ENCODE measurements at places on chromosomes 16 and 17.

GRCh38 chr17:71252436-71252835 is 868.4 kb upstream of the SOX9 start:
- DNase-seq = no peak

DNA sequence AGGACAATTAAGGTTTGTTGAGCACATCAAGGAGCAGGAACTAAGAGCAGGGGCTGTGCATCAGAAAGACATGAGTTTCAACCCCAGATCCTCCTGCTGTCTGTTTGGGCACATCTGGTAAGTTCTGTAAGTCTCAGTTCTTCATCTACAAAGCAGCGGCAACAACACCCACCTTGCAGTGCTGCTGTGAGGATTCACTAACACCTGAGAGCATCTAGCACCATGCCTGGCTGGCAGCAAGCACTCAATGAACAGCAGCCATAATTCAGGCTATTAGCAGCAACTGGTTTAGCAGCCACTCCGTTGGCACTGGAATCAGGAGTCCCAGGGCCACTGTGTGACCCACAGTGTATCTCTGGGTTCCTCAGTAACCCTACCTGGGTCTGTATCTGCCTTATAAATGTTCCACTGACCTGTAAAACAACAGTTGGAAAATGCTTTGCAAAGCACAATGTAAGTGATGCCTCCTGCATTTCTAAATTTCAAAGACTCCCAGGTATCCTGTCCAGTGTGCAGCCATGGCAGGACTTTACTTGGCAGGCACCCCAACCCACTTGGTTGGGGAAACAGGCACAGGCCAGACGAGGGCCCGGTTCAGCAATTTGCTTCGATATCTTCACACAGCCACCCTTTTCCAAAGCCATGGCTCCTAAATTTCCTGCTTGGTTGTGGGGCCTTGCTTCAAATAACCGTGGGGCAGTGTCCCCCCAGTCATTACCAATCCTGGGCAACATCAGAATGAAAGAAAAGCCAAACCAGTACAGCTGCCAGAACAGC is 4.2 kb downstream of the ST3GAL2 start:
- no peak for DNase-seq

DNA sequence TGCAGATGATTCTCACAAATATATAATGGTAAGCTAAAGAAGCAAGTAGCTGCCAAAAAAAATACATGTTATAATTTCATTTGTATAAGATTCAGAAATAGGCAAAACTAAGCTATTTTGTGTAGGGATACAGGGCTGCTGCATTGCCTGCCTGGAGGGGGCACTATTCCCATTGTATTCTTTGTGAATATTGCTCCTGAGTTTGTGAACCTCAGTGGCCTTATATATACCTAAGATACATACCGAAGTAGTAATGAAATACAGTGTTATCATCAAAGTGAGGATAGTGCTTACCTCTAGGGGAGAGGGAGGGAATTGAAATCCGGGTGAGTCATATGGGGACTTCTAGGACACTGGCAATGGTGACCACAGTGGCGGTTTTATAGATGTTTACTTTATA is 53.5 kb downstream of the C17orf58 start:
- DNase-seq = no peak

DNA sequence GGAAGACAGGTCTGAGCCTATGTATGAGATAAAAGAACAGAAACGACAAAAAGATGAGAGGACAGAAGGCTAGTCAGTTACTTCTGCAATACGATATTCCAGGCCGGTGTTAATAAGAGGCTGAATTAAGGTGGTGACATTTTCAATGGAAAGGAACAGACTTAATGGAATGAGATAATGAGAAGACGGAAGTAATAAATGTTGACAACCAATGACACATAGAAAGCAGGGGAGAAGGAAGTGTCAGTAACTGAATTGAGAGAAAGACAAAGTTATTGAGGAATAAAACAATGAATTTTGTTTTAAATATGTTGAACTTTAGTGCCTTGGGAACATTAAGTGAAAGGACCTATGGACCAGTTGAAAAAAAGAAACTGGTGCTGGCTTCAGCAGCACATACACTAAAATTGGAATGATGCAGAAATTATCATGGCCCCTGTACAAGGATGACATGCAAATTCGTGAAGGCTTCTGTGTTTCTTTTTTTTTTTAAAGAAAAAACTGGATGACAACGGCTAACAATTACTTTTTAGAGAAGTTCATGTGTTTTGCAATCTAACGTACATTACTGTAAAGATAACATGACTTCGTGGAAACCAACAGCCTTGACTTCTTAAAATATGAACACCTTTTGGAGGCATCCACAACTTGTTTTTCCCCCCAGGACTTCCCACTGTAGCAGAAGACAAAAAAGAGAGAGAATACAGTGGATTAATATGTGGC is 18.5 kb upstream of the CPD start:
- DNase-seq = no peak

- no peak for DNase-seq
Measured at GRCh38 chr16:65413861-65414260, 292.0 kb upstream of the CDH11 start.

DNA sequence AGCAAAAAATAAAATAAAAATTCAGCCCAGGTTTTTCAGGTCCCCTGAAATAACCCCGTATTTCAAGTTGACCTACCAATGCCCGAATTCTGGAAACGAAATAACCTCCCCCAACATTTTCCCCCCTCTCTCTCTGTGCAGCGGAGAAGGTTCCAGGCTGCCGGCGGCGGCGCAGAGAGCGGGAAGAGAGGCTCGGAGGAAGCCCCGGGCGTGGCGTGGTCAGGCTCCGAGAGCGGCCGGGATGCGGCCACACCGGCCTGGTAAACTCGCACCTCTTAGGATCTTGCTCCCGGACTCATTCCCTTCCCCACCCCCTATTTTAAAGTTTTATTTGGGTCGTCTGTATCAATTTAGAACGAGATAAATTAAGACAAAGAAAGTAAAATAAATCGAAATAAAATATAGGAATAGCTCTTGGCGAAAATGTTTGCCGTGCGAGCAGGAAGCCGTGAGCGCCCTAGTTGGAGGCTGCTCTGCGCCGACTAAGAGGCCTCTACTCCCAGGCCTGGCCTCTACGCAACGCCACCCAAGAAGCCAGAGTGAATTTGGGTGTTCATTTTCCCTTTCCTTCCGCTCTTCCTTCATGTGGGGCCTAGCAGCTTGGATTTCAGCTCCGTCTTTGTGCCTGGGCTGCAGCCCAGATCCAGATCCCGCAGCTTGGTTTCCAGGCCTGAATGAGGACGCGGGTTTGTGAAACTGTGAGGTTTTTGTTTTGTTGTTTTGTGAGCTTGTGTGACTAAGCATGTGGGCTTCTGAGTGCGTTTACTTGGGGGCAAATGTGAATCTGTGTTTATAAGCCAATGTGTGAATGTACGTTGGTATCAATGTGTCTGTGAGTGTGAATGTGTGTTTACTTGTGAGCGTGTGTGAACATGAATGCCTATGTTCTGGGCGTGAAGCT is 1.5 kb upstream of the HOXB6 start:
- DNase-seq = no peak

DNA sequence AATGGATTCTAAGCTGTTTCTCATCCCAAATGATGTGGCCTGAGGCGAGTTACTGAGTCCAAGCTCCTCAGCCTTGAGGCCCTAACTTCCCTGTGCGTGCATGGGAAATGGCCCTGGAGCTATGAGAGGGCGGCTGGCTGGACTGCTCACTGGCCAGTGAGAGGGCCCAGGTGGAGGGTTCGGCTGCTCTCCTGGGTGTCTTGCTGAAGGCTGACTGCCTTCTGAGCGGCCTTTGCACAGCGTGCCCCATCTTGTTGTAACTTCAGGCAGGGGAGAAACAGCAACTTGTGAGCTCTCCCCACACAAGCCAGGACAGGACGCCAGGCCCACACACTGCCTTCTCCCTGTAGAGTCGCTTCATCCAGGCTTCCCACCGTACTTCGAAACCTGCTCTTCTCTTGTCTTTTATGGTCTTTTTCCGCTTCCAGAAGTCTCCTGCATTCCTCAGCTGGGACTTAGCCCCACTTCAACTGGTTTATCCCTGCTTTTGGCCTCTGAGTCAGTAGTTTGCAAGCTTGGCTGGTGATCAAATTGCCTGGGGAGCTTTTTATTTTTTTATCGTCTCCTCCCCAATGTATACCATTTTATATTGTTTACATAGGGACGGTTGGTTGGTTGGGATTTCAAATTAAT is 13.3 kb downstream of the CDH3 start:
- DNase-seq = no peak

DNA sequence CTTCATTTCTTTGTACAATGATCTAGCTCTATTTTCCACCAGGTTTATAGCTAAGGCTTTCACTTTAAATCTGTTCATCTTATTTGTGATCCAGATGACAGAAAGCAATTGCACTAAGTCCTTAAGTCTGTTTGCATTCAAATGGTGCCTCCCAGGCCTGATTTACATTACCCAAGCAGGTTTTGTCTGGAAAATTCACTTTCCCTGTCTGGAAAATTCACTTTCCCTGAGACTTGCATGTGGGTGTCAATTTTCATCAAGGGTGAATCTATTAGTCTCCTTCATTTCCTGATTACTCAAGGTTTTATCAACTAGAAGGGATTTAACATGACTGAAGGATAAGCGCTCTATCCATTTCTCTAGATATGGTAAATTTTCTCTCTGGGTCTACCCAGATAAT is 1480.2 kb upstream of the GOT2 start:
- DNase-seq = no peak

- no peak for DNase-seq
Measured at GRCh38 chr16:2095918-2096582, 39.6 kb downstream of the PKD1 start.

GRCh38 chr17:72613396-72613795 is 479.1 kb downstream of the SLC39A11 start:
- DNase-seq = no peak

GRCh38 chr17:7856011-7856810 is 1.1 kb downstream of the NAA38 start:
- DNase-seq = peak; percentile 32

- DNase-seq = peak; percentile 63
Measured at GRCh38 chr17:29807520-29808361, 122.3 kb downstream of the SSH2 start.

- DNase-seq = no peak
Measured at GRCh38 chr17:55410722-55411462, 10.7 kb downstream of the MMD start.

- no peak for DNase-seq
Measured at GRCh38 chr17:36657390-36657762, 56.0 kb downstream of the MRM1 start.

- DNase-seq = no peak
Measured at GRCh38 chr16:69787883-69788282, 25.8 kb downstream of the WWP2 start.

DNA sequence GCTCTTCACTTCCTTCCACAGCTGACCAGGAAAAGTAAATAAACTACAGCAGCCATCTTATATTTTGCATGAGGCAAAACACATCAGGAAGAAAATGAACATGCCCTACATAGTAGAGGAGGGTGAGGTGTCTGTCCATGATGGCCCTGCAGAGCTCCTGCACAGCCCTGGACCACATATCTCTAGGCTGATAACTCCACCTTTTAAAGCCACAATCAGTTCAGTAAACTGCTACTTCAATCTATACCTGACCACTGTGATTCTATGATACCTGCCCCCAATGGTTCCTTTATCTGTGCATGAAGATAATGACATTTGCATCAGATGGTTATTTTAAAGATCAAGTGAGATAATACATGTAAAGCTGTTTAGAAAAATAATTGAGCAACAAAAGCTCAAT is 82.2 kb downstream of the HELZ start:
- DNase-seq = no peak
